T-helper 2 cell treated with Interferon-gamma antibody and Interleukin-4, amounts not matched to agents 5 μg/mL and 100 μg/mL, for 36 hours (primary cell): ENCODE measurements at places on chromosomes 3 and 15.

- DNase-seq, result no peak
Observed at GRCh38 chr3:108406063-108406660, 104.2 kb downstream of the MYH15 start.

GRCh38 chr3:112979244-112979832, 4.4 kb upstream of the CD200R1 start:
- no peak for DNase-seq

GRCh38 chr15:63968700-63969099, 77.6 kb downstream of the DAPK2 start:
- DNase-seq, result no peak

GRCh38 chr3:150740733-150741496, 22.1 kb downstream of the SIAH2 start:
- DNase-seq, result no peak

GRCh38 chr15:90483637-90484036, 46.1 kb upstream of the CRTC3 start:
- DNase-seq, result no peak

- no peak for DNase-seq
Observed at GRCh38 chr15:79311901-79312553, 1.1 kb downstream of the TMED3 start.

- no peak for DNase-seq
Observed at GRCh38 chr15:101012326-101013200, 93.4 kb downstream of the LRRK1 start.

GRCh38 chr15:29141308-29142128, 128.1 kb downstream of the NSMCE3 start:
- DNase-seq, result no peak

DNA sequence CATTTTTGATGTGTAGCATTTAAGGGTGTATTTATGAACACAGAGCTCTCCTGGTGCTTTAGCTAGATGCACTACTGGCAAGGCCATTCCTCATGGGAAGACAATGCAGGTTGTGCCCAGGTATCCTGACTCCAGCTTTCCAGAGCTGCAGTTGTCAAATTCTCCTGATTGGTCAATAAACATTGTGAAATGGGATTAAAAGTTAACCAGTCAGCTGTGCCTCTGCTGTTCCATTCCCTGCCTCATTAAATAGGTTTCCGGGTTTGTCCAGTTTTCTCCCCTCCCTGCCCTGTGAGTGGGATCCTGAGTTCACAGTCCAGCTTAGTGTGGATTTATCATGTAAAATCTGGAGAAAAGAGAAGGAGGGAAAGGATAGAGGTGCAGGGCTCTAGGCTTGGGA, 207.3 kb downstream of the SQOR start:
- no peak for DNase-seq

GRCh38 chr3:154886437-154886836, 193.7 kb upstream of the MME start:
- no peak for DNase-seq

DNA sequence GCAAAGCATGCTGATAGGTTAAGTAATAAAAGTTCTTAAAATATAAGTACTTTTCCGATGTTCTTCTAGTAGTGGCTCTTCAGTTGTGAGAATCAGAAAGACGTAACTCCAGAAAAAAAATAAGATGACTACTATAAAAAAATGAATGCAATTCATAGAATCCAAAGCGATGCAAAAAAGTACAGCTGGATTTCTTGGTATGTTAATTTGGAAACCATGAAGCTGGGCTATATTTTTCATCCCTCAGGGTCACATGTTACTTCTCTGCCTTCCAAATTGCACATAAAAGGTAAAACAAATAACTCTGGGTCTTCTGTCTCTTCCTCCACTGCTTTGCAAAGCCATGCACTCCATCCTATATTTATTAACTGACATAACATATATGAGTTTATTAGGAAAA, 843.9 kb upstream of the DPPA4 start:
- no peak for DNase-seq

- no peak for DNase-seq
Observed at GRCh38 chr15:100454148-100454547, 74.6 kb downstream of the CERS3 start.

DNA sequence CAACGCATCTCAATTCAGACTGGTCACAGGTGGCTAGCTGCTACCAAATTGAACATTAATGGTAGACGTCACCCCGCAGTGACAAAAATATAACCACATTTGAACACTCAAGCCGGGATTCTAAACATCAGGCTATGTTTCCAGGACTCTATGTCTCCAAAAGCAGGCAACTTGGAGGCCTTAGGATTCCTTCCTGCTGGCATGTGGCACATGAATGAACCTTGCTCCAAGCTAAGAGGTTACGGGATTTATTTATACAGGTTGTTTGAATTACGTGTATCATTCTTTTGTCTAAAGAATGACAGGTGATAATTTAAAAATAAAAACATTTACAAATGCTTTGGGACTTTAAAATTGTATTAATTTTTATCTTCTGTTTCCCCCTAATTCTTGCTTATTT, 864.4 kb upstream of the CFAP20DC start:
- DNase-seq, result no peak
